ENCODE measurements at places on chromosomes 6 and 20. TPM values are rescaled to one million over a fixed set of nuclear protein-coding genes. Genes with fewer than 3 reads are reported as not detected.

- no peaks in the 10 kb centered on the region for H3K36me3 ChIP-seq
- DNase-seq = no peak
- H3K4me3 ChIP-seq = no peak overlapping the region
- no peaks in the 10 kb centered on the region for H3K4me1 ChIP-seq
- no peaks in the 10 kb centered on the region for H3K27me3 ChIP-seq
Measured at GRCh38 chr6:117352466-117353081, 73.2 kb downstream of the ROS1 start.

DNA sequence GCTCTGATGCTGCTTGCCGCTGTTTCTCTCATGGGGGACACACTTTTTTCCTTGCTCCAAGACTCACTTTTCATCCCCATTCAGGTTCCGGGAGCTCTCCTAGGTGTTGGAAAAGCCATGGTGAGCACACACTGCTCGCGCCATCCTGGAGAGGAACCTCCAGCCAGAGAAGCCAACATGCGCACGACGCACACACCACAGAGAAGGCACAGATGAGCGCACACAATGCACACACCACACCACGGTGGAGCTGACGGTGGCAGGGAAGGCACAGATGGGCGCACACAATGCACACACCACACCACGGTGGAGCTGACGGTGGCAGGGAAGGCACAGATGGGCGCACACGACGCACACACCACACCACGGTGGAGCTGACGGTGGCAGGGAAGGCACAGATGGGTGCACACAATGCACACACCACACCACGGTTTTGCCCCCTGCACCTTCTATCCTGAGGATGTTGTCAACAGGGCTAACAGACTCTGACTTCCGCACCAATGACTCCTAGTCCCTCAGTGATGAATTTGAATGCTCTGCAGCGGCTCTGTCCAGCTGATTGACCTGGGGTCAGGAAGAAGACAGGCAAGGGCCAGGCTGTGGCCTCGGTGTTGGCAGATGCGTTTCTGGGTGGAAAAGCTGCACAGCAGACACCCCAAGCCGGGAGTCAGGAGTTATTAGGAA lies 154.7 kb downstream of the ERMARD start:
- no peaks in the 10 kb centered on the region for H3K27me3 ChIP-seq
- no peaks in the 10 kb centered on the region for H3K36me3 ChIP-seq
- H3K27ac ChIP-seq = no peak overlapping the region
- peaks cover 16% of the 10 kb centered on the region for H3K4me1 ChIP-seq
- no peak overlapping the region for H3K4me3 ChIP-seq

DNA sequence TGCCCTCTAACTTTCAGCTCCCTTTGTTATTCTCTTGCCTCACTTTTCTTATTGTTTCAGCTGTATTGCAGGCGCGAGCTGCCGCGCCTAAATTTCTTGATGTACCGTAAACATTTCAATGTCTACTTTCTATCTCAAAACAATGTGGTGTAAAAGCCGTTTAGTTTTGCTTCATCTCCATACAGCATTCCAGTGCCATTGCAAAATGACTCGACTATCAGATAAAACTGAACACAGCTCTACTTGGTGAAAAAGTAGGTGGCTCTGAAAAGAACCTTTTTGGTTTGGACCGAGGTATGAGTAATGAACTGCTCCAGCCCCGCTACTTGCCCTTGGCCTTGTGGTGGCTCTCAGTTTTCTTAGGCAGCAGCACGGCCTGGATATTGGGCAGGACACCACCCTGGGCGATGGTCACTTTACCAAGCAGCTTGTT lies 74.6 kb downstream of the OR2B2 start:
- peak overlapping the region; percentile 96 for H3K27ac ChIP-seq
- DNase-seq = peak; percentile 37
- no peaks in the 10 kb centered on the region for H3K27me3 ChIP-seq
- H3K4me3 ChIP-seq = peak overlapping the region; percentile 63

The SLC35F1 gene
- 0.50 TPM for polyA plus RNA-seq

Measured in stomach (tissue), 19 donors.